Dermis blood vessel endothelial cell (primary cell): ENCODE measurements at places on chromosomes 13 and 19.

GRCh38 chr19:35031072-35031881, 1.0 kb downstream of the SCN1B start:
- DNase-seq = no peak

DNA sequence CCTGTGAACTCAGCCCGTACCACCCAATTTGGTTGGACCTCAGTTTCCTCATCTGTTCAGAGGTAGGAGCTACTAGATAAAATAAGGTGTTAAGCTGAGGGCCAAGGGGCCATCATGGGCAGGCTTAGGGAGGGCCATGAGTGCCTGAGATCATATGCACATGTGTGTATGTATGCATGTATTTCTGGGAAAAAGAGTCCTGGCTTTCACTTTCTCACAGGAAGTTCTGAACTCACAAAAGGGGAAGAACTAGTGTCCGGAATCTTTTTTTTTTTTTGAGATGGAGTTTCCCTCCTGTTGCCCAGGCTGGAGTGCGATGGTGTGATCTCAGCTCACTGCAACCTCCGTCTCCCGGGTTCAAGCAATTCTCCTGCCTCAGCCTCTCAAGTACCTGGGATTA, 18.9 kb downstream of the TGFB1 start:
- peak; percentile 56 for DNase-seq

DNA sequence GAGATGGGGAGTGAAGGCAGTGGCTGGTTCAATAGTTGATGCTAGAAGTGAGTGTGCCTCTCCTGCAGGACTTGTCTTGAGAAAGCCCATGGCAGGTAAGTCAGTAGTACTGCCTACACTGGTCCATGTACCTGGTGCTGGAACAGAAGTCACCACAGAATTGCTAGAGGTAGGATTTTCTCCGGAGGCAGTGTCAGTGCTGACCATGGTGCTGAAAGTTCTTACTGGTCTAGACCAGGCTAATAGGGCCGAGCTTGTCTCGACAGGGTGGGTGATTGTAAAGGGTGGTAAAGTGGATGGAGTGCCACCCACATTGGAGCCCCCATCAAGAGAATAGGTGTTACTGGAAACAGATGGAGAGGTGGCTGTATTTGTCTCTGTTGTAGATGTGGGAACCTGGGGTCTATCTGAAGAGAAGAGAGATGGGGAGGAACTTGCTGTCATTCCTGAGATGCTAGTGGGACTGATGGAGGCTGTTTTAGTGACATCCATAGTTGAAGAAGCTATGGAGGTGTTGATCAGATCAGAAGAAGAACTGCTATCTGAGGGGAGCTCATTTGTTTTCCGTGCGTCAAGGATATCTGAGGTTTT, 36.6 kb downstream of the MUC16 start:
- DNase-seq = peak; percentile 7

DNA sequence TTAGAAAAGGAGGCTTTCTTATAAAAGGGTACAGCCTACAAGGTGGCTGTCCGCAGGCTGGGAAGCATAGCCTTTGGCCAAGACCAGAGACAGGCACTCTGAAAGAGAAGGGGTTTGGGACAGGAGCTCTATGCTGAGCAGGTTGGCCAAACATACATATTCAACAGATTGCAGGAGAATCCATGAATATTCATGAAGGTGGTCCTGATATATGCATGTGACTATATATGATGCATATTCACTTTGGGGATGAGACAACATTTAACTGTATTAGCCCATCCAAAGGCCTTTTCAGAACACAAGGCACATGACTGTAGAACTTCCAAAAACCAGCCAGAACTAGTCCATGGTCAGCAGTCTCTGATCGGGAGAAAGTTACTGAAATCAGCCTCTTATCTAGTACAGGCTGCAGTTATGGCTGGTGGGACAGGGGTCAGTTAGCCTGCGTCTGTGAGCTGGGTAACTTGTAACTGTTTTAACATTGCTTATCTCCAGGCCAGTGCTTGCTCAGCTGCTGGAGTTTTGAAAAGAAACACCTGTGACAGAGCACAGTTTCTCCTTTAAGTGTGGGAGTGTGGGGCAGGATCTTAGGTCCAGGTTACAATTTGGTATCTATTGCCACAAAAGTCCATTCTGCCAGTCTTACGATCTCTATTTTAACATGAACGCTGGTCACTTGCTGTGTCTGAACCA, 924.2 kb downstream of the UQCRFS1 start:
- DNase-seq = no peak

- DNase-seq = peak; percentile 87
Measured at GRCh38 chr19:16386619-16387240, 62.1 kb downstream of the KLF2 start.

DNA sequence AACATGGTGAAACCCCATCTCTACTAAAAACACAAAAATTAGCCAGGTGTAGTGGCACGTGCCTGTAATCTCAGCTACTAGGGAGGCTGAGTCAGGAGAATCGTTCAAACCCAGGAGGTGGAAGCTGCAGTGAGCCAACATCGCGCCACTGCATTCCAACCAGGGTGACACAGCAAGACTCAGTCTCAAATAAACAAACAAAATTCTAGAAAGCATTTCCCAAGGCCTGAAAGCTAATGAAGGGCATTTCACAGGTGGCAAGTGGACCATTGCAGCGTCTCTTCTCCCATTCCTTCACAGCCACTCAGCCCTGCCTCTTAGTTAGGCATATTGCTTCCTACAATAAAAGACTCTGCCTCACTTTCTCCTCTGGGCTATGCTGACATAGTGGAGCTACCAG, 13.5 kb upstream of the RXFP2 start:
- DNase-seq = no peak

GRCh38 chr13:61156753-61157152, 258.9 kb downstream of the PCDH20 start:
- no peak for DNase-seq

DNA sequence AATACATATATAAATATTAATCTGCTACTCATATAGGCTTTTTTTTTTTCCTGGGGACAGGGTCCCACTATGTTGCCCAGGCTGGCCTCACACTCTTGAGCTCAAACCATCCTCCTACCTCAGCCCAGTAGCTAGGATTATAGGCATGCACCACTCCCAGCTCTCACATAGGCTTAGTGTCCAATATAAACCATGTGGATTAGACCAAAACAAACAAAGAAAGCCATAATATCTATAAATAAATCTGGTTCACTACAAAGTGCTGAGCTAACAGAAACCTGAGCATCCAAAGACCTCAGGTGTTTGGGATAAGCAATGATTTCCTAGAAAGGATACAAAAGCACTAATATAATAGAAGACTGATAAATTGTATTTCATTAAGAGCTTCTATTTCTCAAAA, 26.0 kb downstream of the TBC1D4 start:
- DNase-seq = no peak

DNA sequence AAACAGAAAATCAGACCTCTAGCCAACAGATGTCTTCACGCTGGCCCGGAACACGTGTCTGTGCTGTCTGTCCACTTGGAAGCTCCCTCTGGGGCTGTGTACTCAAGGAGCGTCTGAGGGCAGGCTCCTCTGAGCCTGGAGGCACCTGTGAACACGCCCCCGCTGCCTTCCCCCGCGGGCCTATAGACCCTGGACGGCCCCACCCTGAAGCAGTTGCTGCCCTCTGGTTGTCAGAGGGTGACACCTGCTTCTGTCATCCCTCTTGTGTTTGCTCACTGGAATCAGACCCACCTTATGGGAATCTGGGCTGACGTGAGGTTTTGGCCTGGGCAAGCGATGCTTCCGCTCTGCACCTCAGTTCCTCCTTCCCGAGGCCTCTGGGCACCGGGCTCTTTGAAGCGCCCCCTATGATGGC, 19.2 kb downstream of the EPN1 start:
- no peak for DNase-seq

DNA sequence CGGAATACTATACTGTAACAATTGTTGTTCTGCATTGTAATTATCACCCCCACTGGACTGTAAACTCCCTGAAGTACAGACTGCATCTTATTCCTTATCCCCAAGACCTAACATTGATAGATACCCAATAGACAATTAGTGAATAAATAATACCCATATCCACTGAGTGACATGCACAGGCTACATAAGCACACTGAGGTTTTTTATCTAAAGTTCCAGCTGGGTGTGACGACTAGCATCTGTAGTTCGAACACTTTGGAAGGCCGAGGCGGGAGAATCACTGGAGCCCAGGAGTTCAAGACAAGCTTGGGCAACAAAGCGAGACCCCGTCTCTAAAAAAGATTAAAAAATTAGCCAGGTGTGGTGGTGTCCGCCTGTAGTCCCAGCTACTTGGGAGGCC, 2.5 kb downstream of the KPNA3 start:
- DNase-seq = no peak

- DNase-seq = no peak
Measured at GRCh38 chr13:111288276-111288675, 32.2 kb upstream of the TEX29 start.

GRCh38 chr13:47897411-47898050, 103.5 kb downstream of the SUCLA2 start:
- DNase-seq = no peak

- no peak for DNase-seq
Measured at GRCh38 chr13:20534038-20534608, 8.5 kb upstream of the CRYL1 start.

- no peak for DNase-seq
Measured at GRCh38 chr13:76597868-76598267, 288.3 kb downstream of the KCTD12 start.

DNA sequence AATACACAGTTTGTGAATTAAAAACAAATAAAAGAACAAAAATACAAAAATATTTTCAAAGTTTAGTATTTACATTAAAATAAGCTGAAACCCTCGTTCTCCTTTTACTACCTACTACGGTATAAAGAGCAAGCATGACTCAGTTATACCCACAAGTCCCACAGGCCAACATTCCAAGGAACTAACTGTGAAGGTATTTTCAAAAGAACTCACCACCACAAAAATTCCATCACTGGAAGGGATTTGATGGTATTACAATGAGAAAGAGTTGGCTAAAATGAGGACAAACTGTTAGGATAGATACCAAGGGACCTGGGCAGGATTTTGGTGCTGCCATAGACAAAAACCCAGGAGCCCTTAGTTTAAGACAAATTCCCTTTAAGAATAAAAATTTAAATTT, 122.7 kb downstream of the TBC1D4 start:
- DNase-seq = peak; percentile 24
